ENCODE measurements at places on chromosomes 2 and 18.

DNA sequence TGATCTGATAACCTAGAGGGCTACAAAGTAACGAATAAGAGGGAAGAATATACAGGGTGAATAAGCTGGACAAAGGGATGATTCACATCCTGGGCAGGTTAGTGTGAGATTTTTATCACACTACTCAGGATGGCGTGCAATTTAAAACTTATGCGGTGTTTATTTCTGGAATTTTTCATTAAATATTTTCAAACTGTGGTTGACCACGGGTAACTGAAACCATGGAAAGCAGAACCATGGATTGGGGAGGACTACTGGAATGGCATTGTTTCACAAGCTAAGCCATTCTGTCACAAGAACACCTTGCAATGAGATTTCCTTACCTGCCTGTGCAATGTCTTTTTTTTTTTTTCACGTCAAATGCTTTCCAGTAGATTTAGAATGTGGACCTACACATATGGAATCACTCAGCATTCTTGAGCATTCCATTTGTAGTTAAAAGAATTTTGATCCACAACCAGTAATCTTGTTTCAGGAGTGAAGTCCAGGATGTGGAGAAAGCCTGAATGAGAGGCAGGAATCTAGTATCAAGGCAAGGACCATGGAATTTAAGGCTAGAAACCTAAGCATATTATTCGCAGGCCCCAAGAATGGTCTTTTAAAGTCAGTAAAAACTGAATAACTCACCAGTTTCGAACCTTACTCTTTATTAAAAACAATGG is 8.0 kb upstream of the CDK15 start:
- DNase-seq, result no peak

GRCh38 chr2:15844211-15844801 is 96.0 kb upstream of the MYCN start:
- DNase-seq, result no peak

DNA sequence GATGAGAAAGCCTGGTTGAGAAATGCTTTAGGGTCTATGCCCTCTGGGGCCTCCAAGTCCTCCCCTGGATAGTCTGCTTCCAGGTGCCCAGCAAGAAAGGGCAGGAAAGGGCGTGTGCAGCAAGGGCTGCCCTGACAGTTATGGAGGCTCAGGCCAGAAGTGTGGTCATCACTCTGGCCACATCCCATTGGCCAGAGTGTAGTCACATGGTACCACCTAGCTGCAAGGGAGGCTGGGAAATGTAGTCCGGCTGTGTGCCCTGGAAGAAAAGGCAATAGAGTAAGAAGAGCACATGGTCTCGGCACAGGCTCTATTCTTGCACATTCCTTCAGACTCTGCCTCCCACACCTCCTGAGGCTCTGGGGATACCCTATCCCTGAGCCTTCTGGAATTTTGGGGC is 35.7 kb downstream of the ODC1 start:
- peak; percentile 52 for DNase-seq

GRCh38 chr2:74379851-74380789 is at the start of gene DCTN1:
Gene DCTN1 (minus strand): TSS chr2:74380311. CDS start chr2:74380037, 274 bp downstream.
- DNase-seq, result peak; percentile 21

GRCh38 chr2:105754011-105754410 is 9.3 kb downstream of the NCK2 start:
- peak; percentile 59 for DNase-seq

DNA sequence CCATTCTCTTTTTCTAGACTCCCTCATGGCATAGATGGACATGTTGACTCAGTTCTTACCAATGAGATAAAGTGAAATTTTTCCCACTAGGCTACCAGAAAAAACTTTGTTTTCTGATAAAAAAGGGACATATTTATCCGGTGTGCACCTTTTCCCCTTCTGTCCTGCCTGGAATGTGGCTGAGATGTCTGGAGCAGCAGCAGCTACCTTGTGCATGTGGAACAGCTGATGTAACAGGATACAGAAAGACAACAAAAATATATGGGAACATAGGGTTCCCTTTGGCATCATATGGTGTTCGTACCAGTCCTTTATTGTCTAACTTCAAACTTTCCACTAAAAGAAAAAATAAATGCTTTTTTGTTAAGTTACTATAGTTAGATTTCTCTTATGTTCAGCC is 460.2 kb upstream of the HS6ST1 start:
- no peak for DNase-seq

DNA sequence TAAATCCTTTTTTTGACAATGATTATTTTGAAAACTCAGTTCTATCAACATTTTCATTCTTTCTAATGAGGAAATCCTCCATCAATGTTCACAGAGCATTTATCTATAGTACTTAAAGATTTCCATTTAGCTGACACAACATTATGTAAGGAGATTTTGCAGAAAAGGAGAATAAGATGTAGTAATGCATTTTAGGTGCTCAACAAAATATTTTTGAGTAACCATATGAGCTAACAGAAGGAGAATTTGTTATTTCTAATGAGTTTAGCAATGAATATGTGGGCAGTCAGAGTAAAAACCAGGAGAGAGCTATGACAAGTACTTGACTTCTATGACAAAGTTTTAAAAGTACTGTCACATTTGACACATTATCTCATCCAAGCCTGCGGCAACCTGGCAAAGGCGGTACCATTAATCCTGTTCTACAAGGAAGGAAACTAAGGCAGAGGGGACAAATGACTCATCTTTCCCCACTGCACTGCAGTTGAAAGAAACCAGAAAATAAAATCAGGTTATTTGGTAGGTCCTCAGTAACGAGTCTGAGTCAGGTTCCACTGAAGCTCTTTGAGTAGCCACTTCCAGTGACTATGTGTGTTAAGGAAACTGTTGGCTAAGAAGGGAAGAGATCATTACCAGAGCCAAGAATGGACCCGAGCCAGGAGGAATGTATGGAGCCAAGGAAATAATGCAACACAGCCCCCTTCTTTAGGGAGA is 134.1 kb upstream of the ITGB6 start:
- DNase-seq, result peak; percentile 26

DNA sequence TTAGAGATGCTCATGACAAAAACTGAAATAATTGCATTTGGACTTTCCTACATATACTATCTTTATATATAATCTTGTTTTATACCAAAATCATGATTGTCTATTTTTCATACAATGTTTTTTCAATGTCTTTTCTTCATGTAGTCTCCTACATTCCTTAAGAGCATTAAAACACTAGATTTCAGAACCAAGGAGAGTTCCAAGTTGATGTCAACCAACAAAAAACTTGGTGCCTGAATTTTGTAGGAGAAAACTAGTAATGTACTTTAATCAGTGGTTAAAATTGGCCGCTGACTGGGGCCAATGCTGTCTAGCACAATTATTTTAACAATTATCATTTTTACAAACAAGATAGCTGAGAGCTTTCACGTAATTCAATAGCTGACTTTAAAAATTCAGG is 678.8 kb downstream of the DCC start:
- no peak for DNase-seq

GRCh38 chr2:176074919-176075425 is 8.8 kb downstream of the EVX2 start:
- no peak for DNase-seq

DNA sequence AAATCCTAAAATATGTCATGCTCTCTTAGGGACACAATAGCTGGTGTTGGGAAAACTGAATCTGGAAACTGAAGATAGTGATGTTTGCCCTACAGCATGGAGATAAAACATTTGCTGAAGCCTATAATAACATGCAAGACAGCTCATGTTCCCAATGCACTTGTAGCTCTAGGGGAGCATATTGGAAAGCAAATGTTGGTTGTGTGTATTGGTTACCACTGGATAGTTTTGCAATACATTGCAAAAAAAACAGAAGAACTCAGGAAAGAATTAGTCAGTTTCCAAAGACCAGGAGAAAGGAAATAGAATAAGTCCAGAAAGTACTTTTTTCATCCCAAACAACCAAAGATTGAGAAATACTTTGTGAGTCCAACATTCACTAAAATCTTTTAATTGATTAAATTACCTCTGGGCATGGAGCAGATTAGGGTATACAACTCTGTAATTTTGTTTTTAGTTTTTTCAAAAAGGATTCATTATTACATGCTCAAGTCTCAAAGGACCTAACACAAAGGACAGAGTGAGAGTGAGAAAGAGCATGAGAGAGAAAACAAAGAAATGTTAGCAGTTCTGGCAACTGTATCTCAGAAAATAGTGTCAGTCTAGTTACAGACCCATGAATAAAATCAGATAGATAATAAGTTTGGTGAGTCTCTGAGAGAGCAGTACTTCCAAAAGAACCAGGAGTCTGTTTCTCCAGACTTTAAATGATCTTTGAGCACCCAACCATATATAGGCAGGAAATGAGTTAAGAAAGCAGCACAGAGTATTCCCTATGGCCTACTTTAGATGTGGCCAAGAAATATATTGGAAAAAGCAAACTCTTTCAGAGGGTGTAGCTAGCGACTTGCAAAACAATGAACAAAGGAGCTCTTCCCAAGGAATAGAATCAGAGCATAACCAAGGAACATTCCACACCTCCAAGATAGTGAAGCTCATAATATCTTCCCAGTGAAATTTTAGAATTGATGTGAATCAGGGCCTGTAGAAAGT is 36.6 kb upstream of the COL3A1 start:
- DNase-seq, result no peak

DNA sequence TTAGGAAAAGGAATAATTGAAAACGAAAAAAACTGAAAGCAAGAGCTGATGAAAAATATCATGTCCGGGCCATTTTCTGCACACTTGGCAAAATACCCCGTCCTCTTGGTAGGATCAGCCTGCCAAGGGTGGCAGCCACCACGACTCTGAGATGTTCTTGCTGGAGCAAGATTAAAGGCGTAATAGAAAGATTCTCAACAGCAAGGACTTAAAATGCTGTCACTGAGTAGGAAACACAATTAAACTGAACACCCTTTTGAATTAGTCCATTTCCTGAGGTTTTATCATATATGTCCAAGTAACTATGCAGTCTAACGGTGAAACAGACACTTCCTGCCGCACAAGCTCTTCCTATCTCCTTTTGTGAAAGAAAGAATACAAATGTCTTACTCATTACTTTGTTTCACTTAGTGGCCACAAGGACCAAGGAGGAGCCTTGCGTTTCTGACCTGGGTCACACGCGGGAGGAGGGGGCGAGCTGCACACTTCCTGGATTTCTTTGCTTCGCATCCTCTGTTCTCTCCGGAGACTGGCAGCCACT is 222.7 kb downstream of the PIEZO2 start:
- DNase-seq, result no peak

GRCh38 chr2:235135990-235136561 is 184.3 kb downstream of the SH3BP4 start:
- DNase-seq, result peak; percentile 69

DNA sequence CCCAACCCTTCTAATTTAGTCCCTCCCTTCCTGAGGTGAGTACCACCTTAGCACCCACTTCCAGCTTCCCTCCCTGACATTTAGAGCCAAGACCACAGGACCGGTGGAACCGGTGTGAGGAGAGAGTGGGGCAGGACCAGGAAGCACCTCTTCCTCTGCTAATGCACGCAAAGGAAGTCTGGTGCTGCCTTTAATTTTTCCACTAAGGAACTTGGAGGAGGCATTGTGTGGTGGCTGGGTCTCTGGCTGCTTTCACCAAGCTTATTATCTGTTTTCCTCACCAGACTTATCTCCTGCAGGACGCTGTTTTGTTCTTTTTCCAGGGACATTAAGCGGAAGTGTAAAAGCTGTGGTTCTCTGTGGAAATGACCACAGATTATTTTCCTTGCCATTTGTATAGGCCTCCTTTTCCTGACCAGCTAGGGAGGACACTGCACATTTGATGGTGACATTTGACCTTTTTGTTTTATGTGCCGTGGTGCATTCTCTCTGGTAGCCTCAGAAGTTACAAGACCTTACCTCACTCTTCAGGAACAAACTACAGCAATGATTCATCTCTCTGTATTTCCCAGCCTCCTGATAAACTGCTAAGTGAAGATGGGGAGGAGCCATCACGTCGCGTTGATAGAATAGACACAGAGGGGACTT is 39.8 kb upstream of the SPTBN1 start:
- no peak for DNase-seq

- DNase-seq, result no peak
These were observed 182.4 kb upstream of the ETAA1 start for GRCh38 chr2:67214585-67215185.

DNA sequence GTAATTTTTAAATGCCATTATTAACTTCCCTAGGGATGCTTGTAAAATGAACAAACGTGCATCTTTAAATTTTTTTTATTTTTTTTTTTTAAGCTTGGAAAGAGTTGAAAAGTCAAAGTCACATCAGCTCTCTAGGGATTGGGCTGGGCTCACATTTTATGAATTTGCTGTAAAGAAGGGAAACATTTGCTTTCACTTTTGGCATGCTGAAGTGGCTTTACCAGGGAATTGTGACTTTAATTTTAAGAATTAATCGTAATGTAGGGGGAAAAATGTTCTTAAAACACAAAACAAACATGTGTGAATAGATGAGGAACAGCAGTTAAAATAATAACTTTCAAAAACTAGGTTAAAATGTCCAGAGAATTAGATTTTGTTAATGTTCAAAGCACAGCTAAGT is 123.0 kb downstream of the AGAP1 start:
- no peak for DNase-seq

- no peak for DNase-seq
These were observed 386.6 kb upstream of the SPRED2 start for GRCh38 chr2:65818873-65819451.

DNA sequence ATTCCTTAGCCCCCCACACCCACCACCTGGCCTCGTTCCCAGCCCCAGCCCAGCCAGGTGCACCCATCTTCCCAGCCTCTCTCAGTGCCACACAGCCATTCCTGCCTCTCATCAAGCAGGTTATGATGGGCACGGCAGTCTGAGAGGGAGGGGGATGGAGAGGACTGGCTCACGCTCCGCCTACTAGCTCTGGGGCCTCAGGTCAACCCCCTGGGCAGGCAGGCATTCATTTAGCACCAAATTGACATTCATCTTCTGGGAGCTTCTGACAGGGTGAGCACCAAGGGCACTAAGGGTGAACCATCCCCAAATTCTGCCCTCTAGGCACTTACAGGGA is 66.2 kb upstream of the FOSL2 start:
- DNase-seq, result no peak

DNA sequence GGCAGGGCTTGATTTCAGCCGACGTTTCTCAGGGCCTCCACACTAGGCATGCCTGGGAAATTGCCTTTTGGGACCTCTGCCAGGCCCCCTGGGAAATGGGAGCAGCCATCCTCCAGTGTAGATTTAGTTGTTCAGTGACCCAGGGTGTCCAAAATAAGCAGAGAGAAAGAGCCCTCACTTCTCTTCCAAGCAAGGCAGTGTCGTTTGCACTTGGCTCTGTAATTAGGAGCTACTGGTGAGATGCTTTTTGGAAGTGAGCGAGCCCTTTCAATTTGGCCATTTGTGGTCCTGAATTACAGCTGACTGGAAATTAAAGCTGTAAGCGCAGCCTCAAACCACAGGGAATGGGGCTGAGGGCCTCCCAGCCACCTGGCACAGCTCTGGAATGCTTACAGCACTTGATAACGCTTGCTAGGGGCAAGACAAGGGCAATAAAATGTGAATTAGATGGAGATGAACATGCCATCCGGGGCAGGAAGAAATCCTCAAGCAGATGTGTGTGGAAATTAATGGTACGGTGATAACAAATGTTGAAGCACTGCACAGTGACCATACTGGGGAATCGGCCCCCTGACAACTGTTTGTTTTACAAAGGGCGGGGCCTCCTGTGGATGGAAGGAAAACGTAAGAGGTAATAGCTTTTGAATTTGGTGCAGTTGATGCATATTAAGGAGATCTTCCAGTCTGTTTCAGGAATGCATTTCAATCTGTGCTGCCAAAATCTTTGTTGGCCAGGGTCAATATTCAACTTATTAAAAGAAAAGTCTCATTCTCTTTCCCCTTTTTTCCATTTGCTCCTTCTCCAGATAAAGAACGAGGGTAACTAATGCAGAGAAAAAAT is 173.1 kb downstream of the UXS1 start:
- no peak for DNase-seq

GRCh38 chr2:43455731-43456642 is 139.9 kb downstream of the THADA start:
- DNase-seq, result no peak

- DNase-seq, result no peak
These were observed 44.2 kb downstream of the WDPCP start for GRCh38 chr2:63544017-63544627.
